ENCODE measurements at places on chromosomes 7 and 10. TPM values are rescaled to one million over a fixed set of nuclear protein-coding genes. Genes with fewer than 3 reads are reported as not detected.

The ABCB4 gene
- total RNA-seq = not detected

The IL15RA gene
- 2.1 TPM for total RNA-seq

GRCh38 chr10:4285121-4285520 is 500.1 kb upstream of the KLF6 start:
- DNase-seq = no peak

The CAMK2B gene
- 6.4 TPM for total RNA-seq

GRCh38 chr7:77993838-77994237 is 195.3 kb downstream of the PHTF2 start:
- no peak for DNase-seq

- DNase-seq = no peak
Measured at GRCh38 chr10:83917537-83918506, 221.5 kb upstream of the GHITM start.

- DNase-seq = peak; percentile 77
Measured at GRCh38 chr10:119341459-119342301, 134.3 kb downstream of the GRK5 start.

DNA sequence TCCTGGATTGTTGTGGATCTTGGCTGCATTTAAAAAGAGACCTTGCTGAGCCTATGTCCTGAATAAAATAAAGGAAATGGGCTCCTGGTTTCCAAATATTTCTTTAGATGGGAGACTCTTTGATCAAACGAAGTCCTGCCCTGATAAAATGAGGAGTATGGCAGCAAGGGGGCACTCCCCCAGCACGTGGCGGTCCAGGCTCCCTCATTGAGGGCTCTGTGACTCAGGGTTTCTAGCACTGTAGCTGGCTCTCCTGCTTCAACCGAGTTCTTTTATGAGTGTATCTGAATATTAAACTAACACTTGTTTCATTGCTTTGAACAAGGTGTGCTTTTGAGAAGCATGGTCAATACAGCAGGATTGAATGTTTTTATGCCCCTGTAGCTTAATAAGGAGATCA is 114.2 kb downstream of the AVL9 start:
- no peak for DNase-seq

The CLRN3 gene
- total RNA-seq = not detected

- DNase-seq = no peak
Measured at GRCh38 chr7:99500637-99501009, 542 bp upstream of the ZNF394 start.

DNA sequence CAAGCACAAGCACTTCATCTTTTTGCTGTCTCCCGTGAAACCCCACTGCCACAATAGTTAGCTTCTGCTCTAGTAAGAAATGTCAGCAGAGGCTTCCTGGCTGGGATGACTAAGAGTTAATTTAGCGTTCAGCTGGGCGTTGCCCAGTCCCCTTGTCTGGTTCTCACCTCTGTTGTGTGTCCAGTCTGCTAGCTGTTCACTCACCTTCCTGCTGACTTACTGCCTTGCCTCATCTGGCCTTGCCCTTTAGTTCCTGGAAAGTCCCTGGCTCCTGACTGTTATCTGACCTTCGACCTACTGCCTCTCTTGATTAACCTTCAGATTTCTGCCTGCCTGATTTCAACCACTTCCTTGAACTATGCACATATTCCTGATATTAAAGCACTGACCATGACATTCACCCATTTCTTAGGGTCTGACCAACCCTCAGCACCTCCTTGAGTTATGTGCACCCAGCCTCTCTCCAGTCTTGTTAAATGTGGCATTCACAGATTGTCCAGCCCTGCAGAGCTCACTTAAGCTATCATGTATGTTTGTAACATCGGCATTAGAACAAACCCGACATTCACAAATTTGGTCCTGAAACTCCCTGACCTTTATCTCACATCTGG is 30.3 kb downstream of the C7orf33 start:
- no peak for DNase-seq

The OR9A4 gene
- not detected for total RNA-seq

GRCh38 chr7:53100091-53100490 is 64.7 kb downstream of the POM121L12 start:
- DNase-seq = no peak

- no peak for DNase-seq
Measured at GRCh38 chr7:75738604-75738974, at the start of gene HIP1. TSS of gene HIP1 (minus strand) at chr7:75738941. CDS start at chr7:75738920, 21 bp downstream.

DNA sequence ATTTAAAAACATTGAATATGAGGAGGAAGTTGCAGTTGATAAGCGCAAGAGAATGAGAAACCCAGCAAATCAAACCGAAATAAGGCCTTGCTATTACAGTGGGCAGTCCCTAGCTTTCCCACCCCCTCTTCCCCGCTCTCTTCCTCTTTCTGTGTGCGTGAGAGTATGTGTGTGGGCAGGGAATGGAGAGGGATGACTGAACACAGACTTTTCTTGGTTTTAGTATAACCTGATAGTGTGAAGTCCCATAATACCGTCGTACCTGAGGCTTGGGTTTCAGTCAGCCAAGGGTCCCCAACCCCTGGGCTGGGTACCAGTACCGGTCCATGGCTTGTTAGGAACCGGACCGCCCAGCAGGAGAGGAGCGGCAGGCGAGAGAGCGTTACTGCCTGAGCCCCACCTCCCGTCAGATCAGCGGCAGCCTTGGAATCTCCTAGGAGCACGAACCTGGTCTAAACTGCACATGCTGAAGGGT is 255.3 kb downstream of the CELF2 start:
- no peak for DNase-seq

The SLC25A28 gene
- 7.0 TPM for total RNA-seq

The GPAM gene
- total RNA-seq = 8.6 TPM

GRCh38 chr10:11064832-11065231 is 47.2 kb downstream of the CELF2 start:
- no peak for DNase-seq

The SPDYE11 gene
- total RNA-seq = 0.08 TPM

The LRRC17 gene
- 95.6 TPM for total RNA-seq

DNA sequence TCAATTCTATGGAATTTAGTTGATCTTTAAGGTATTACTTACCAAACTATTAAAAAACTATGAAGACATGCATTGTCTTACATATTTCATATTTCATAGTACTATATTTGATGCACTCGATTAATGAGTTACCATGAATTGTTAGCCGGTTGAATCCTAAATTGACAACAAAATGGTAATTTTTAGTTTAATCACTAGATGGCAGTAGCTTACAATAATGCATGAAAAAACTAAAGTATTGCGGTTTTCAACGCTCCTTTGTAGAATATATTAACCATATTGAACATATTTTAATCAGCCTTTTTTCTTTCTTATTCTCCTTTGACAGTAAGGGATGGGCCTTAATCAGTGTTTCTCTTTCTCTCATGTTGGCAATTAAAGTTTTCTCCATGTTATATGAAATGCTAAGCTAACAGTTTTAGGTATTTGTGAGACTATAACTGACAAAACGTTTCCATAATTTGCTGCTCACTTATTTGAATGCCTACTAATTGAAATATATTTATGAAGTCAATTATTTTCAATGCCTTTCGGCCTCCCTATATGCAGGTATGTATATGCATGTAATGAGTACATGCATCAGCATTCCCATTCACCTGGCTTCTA is 48.5 kb upstream of the ARL4A start:
- DNase-seq = peak; percentile 62

The SPOCK2 gene
- 0.36 TPM for total RNA-seq

GRCh38 chr10:89122433-89123051 is 84.6 kb downstream of the CH25H start:
- DNase-seq = peak; percentile 28

DNA sequence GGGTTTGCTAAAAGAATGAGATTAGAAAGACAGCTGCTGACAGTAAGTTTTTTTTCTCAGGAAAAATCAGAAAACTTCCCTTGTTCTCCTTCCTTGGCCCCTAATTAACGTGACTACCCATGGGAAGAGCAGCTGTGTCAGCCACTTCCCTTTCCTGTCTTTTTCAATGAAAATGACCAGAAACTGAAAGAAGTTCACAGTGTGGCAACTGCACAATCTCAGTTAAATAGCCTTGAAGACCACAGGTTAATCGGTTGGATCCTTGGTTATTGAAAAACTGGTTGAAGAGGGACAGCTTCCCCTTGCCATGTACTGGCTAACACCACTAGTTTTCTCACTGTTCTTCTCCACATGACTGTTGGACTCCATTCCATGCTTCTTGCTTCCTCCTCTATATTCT is 148.8 kb upstream of the AGR3 start:
- no peak for DNase-seq

DNA sequence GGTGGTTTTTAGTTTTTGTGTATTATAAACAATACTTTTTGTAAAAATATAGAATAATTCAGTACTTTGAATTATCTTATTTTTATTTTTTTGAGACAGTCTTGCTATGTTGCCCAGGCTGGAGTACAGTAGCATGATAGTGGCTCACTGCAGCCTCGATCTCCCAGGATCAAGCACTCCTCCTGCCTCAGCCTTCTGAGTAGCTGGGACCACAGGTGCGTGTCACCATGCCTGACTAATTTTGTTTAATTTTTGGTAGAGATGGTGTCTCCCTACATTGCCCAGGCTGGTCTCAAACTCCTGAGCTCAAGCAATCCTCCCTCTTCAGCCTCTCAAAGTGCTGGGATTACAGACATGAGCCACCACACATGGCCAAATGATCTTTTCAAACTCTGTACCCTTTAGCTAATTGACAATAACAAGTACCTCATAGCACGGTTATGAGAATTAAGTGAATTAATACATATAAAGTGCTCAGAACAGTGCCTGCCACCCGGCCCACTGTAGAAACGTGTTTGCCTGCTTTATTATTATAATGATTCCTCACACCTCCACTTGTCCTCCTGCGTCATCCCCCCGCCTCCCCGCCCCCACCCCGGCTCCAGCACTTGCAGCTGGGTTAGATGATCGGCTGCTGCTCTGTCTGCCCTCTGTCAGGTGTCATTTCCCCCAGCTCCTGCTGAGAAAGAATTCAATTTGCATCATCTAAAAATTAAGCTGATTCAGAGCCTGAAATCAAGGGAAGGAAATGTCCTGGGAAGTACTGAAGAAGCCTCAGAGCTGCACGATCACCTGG is 53.6 kb upstream of the NRF1 start:
- DNase-seq = no peak

The LFNG gene
- 2.3 TPM for total RNA-seq

GRCh38 chr10:123642293-123642692 is 23.9 kb upstream of the GPR26 start:
- DNase-seq = no peak

DNA sequence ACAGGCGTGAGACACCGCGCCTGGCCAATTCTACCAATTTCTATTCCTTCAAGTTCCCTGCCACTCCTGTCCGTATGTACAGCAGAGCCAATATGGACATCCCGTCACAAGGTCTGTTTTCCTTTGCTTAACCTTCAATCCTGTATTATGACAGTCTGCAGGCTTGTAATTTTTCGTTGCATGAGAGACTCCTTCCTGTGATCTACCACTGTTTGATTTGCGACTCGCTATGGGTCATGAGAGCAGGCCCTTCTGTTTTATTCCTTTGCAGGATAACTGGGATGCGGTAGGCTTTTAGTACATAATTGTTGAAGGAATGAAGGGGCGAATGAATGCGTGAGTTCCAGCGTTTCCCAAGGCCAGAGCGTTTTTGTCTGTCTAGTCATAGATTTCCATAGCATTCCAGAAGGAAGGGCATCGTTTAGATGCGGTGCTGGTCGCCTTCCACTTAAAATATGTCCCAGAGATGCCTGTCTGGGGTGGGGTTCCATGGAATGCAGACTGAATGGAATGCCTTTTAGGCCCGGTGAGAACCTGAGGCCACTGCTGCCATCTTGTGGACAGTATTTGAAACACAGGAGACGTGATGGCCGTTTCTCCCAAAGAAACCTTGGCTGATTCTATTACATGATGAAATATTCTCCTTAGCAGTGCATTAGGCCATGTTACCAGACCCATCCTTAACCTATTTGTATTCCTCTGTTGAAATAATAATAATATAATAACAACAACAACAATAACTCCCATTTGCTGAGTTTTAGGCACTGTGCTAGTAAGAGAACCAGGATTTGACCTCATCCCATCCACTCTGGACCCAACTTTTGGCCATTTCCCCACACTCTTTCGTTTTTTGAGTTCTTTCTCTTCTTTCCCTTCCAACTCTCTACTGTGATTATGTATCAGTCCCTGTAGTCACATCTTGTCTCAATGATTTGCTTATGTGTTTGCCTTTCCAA is 193.2 kb downstream of the MYOF start:
- DNase-seq = peak; percentile 97

The CLCN1 gene
- total RNA-seq = 0.16 TPM

- DNase-seq = peak; percentile 78
Measured at GRCh38 chr10:109966961-109967738, 40.6 kb upstream of the ADD3 start.

The LDB3 gene
- total RNA-seq = under 0.01 TPM

The DNAH11 gene
- 2.7 TPM for total RNA-seq

DNA sequence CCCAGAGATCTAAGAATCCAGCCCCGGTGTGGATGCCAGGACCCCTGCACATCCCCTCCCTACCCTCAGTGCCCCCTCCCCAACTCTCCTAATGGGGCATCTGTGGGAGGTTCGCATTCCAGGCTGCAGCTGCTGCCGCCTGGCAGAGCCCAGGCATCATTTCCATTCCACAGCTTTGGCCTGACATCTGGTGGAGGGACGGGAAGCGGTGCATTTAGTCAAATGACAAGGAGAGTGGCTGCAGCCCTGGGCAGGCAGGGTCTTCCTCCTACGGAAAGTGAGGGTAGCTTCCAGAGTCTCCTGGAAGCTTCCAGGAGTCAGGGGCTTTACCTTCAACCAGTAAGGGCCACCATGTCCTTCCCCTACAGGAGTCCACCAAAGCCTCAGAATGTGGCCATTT is 30.8 kb downstream of the PRLHR start:
- DNase-seq = no peak

The ASIC3 gene
- total RNA-seq = not detected

GRCh38 chr10:6719561-6719960 is 139.5 kb upstream of the PRKCQ start:
- no peak for DNase-seq

GRCh38 chr7:133723044-133723443 is 404.1 kb upstream of the LRGUK start:
- no peak for DNase-seq

DNA sequence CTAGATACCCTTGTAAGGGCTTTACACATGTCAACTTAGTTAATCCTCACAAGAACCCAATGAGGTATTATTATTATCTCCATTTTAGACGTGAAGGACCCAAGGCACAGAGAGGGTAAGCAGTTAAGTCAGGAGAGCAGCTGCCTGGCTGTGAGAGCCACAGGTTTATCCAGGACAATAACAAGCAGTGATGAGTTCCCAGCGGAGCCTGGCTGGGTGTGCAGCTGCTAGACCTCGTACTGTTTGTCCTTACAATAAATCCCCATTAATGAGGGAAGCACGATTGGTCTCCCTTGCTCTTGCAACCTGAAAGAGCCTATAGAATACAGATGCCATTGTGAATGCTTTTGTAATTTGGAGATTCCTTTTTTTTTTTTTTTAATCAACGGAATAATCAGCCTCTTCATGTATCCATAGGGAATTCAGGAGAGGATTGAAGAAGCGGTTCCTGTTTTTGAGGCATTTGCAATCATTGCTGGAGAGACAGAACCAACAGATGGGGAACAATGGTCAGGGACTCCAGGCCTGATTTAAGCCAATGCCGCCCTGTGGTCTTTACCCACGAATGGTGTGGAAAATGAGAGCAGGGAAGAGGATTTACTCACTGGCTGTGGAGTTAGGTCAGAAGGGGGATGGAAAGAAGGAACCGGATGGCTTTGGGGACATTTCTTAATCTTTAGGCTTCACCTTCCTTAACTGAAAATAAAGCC is 12.3 kb upstream of the ASB4 start:
- DNase-seq = no peak

- no peak for DNase-seq
Measured at GRCh38 chr7:18384491-18385143, 110.9 kb upstream of the HDAC9 start.

- peak; percentile 56 for DNase-seq
Measured at GRCh38 chr10:44567471-44567870, 182.6 kb upstream of the CXCL12 start.

GRCh38 chr10:31263903-31264302 is 55.1 kb upstream of the ZEB1 start:
- DNase-seq = no peak

The NXPH1 gene
- not detected for total RNA-seq
